ENCODE measurements at places on chromosomes 7 and 10. TPM values are rescaled to one million over a fixed set of nuclear protein-coding genes. Genes with fewer than 3 reads are reported as not detected.

Gene ICA1
- 3.5 TPM for total RNA-seq

Gene AZGP1
- 0.52 TPM for total RNA-seq

Gene GFRA1
- 72.8 TPM for total RNA-seq

Gene SPDYE9
- total RNA-seq, result not detected

Gene PLAC9
- 27.5 TPM for total RNA-seq

Gene WNT16
- not detected for total RNA-seq

Gene CALML3
- total RNA-seq, result not detected

Gene GNAT3
- not detected for total RNA-seq

All from neural crest cell (in vitro differentiated cells).